NCI-H146 (cell line): ENCODE measurements at places on chromosomes 4 and X.
A peak's percentile ranks its signal among the peaks of the same experiment; 100 is the strongest.

GRCh38 chrX:34624416-34624815 is 32.7 kb downstream of the TMEM47 start:
- DNase-seq: no peak

GRCh38 chrX:38882894-38883626 is 81.8 kb downstream of the MID1IP1 start:
- no peak for DNase-seq

GRCh38 chrX:130197464-130197863 is 25.7 kb downstream of the RAB33A start:
- no peak for DNase-seq

GRCh38 chr4:151148261-151148660 is 48.8 kb downstream of the RPS3A start:
- no peak for DNase-seq

DNA sequence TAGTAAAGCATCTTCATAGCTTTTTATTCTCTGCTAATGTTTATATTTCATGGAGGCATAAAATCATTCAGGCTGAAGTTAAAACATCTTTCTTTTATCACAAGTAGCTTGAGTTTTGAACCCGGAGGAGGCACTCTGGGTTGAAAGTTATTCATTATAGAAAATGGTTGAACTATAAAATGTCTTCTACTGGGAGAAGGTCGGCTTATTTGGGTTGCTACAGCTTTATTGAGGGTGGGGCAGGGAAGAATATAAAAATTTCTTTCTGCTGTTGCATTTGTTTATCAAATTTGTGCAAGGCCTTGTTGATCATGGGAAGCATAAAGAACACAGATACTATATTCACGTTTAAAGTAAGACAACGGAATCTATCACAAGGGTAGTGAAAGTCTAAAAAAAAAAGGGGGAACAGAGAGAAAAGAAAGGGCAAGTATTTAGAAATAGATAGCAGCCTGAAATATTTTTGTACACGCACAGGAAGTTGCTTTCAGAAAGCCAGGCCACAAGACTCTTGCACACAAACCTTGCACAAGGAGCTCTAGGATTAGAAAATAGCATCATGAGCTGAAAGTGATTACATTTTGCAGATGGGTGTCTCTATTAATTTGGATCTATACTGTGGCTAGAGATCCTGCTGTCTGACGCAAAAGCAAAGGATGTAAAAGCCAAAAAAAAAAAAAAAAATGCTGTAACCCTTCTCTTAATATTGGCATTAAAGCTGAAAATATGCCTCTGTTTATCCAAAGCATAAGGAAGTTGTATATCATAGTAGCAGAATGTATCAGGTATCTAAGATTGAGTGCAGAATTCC is 37.2 kb upstream of the FAM9C start:
- no peak for DNase-seq

- DNase-seq: peak; percentile 35
Observed at GRCh38 chrX:8939322-8939721, 94.6 kb downstream of the FAM9B start.

GRCh38 chr4:173526027-173526482 is 4.0 kb downstream of the HAND2 start:
- no peak for DNase-seq
